SK-N-MC (cell line): ENCODE measurements at places on chromosomes 12 and 14.

DNA sequence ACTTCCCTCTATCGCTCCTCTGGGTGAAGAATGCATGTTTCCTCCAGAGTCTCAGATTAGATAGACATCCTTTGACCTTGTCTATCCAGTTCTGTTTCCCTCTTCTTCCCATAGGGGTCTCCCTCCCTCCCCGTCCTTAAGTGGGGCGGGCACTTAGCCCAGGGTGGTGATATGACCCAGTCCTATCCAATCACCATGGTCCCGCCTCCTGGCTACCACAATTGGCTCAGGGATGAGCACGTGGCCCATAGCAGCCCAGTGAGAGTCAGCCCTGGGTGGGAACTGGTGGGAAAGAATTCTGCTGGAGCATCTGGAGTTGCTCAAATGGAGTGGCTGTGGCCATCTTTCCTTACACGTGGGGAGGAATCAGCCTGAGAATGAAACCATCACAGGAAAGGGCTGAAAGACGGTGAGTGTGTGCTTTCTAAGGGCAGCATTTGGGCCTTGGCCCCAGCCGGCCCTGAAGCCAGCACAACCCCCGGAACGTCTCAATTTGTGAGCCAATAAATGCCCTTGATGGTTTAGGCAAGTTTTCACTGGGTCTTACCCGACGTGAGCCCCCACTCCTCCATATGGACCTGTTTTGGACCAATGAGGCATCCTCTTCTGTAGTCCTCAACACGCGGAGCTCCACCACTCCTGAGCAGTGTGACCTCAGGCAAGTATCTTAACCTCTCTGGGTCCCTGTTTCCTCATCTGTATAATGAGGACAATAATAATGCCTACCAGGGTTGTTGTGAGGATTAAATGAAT is 14.4 kb upstream of the MLXIP start:
- DNase-seq, result peak; percentile 45

- no peak for DNase-seq
Measured at GRCh38 chr12:5272018-5272785, 159.7 kb upstream of the NTF3 start.

DNA sequence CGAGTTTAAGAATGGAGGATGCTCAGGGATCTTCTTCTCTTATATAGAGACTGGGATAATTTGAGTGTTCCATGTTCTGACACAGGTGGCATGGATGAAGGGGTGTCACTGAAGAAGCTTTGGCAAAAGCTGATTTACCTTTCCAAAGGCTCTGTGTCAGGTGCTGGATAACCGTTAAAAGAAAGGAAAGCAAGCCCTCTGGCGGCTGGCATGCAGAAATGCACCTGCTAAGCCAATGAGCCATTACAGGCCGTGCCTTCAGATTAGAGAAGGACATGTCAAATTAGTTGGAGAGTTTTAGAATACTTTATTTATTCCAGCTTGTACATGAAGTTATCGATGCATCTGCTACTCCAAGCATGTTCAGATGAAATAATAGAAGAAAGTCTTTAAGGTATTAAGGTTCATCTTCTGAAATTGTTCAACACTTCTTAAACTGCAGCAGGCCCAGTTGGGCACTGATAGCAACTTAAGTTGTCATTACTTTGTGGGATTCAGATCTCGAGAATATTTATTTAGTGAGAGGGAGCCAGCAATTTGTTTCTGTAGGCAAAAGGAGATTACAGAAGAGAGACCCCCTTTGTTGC is 678.2 kb downstream of the NRXN3 start:
- DNase-seq, result no peak

- no peak for DNase-seq
Measured at GRCh38 chr12:53659011-53659551, 16.8 kb downstream of the ATP5MC2 start.

DNA sequence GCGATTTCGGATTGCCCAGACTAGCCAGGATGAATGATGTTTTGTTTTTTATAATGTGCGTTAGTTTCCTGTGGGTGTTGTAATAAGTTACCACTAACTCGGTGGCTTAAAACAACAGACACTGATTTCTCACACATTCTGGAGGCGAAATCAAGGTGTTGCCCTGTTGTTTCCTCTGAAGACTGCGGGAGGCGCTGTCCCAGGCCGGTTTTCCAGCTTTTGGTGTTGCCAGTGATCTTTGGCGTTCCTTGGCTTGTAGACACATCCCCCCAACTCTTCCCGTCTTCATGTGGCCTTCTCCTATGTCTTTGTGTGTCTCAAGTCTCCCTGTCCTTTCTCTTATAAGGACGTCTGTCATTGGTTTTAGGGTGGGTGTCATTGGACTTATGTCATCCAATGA is 267.7 kb downstream of the AACS start:
- DNase-seq, result no peak

GRCh38 chr12:58105225-58106119 is 164.1 kb downstream of the ATP23 start:
- no peak for DNase-seq

- DNase-seq, result no peak
Measured at GRCh38 chr12:33519566-33519965, 79.9 kb upstream of the SYT10 start.

GRCh38 chr14:64786296-64787149 is 82.3 kb downstream of the PLEKHG3 start:
- no peak for DNase-seq
